ENCODE measurements at places on chromosomes 7 and 10.

DNA sequence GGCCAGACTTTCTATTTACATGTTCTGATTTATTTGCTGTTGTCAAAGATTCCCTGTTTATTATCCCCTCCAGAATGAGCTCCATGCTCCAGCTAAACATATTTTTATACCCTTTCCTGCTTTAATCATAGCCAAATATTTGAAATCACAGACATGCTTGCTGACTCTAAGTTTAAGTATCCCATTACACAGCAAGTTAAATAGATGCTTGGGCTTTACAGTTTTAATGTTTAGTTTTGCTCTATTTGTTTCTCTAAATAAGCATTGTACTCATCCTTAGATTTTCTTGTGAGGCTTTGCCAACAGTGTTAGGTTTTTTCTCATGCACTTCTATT lies 196.8 kb downstream of the TAX1BP1 start:
- DNase-seq: no peak

- DNase-seq: no peak
Observed at GRCh38 chr7:114110666-114111065, 191.9 kb upstream of the PPP1R3A start.

DNA sequence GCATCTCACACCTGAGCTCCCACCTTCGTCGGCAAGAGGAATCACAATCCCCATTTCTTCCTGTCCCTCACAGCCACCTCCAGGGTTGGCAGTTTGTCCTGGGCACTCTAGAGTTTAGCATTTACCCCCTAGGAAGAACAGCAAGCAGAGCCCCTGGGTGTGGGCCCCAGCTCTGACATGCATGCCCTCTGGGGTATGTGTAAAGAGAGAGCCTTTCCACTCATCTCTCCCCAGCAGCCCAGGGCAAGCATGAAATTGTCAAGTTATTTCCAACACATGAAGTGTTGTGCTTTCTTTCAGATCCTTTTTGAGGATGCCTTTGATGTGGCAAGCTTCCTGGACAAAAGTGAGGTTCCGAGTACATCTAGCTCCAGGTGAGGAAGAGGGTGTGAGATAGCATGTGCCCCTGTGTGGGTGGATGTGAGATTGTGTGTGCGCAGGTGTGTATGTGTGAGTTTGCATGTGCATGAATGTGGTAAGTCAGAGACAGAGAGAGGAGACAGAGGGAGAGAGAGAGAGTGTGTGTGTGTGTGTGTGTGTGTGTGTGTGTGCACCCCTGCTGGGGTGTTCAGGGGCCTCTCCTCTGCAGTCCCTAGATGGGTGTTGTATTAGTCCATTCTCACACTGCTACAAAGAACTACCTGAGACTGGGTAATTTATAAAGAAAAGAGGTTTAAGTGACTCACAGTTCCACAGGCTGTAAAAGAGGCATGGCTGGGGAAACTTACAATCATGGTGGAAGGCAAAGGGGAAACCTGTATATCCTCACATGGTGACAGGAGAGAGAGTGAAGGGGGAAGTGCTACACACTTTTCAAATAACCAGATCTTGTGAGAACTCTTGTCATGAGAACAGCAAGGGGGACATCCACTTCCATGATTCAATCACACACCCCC lies 18.1 kb downstream of the STRA8 start:
- peak; percentile 17 for DNase-seq

- no peak for DNase-seq
Observed at GRCh38 chr10:9010093-9010492, 955.6 kb downstream of the GATA3 start.

Data from NB4 (cell line).